ENCODE measurements at places on chromosomes 13 and 19.

DNA sequence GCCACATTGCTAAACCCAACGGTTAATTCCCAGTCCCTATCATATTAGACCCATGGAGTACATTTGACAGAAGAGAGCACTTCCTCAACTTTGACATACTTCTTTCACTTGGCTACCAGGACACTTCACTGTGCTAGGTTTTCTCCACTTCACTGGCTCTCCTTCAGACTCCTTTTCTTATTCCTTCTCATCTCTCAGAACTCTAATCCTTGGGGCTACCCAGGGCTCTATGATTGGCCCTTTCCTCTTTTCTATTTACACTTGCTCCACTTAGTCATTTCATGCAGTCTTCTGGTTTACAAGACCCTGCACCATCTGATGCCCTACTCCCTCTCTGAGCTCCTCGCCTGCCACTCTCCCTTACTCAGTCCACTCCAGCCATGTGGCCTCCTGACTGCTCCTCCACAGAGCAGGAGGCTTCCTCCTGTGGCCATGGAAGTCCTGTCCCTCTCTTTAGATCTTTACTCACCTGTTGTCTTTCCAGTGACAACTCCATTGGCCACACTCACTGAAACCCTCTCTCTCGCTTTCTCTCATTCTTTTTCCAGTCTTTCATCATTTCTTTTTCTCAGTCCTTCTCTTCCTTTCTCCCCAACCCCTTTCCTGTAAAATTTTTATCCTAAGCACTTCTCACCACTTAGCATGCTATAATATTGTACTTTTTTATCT, 90.4 kb downstream of the TBC1D4 start:
- DNase-seq, result no peak

DNA sequence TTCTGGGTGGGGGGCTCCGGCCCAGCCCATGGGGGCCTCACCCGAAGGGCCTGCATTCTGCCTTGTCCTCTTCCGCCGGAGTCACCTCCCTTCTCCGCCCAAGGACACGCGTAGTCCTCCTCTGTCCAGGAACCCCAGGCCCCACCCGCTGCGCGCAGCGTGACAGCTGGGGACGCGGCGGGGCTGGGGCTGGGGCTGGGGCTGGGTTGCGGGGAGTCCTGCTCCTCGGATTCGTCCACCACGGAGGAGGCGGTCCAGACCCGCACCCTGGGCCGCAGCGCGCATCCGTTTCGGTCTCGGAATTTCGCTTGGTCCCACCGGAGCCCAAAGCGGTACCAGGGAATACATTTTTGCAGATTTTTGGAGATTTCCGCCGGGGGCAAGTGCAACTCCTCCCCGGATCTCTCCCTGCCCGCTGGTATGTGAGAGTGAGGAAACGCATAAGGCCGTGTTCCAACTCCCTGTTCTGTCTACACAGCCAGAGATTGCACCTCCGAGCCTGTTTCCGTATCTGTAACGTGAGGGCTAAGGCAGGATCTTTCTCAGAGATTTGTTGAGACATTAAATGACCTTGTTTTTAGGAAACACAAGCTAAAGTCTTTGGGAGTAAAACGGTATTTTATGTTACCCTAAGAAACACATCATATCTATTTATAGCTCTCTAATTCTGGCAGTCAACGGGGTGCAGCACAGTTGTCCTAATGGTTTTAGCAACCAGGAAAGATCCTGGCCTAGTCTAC, at the start of gene COX7A1:
Gene COX7A1, minus strand, starts transcription at position 96 of the 740 bp plus-strand sequence. Its CDS starts 40 bp downstream, at position 56.
- DNase-seq, result no peak

- DNase-seq, result no peak
Observed at GRCh38 chr13:26007261-26008125, 44.3 kb downstream of the SHISA2 start.

- DNase-seq, result no peak
Observed at GRCh38 chr19:39197808-39198207, 1.0 kb downstream of the NCCRP1 start.

DNA sequence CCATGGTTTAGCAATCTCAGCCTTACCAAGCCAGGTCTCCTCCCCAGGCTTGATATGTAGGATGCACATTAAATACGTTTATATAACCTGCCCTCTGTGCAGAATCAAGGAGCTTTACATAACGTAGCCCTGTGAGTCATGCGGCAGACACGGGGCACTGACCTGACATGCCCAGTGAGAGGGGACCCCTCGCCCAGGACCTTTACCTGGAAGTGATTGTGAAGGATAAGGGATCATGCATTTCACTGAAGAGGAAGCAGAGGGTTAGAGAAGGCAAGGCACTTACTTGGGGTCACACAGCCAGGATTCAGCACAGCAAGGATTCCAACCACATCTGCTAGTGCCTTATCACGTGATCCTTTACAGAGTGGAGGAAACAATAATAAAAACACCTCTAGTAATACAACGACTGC, 18.9 kb upstream of the FOSB start:
- no peak for DNase-seq

GRCh38 chr19:45917421-45918091, 3.0 kb upstream of the NANOS2 start:
- DNase-seq, result no peak

DNA sequence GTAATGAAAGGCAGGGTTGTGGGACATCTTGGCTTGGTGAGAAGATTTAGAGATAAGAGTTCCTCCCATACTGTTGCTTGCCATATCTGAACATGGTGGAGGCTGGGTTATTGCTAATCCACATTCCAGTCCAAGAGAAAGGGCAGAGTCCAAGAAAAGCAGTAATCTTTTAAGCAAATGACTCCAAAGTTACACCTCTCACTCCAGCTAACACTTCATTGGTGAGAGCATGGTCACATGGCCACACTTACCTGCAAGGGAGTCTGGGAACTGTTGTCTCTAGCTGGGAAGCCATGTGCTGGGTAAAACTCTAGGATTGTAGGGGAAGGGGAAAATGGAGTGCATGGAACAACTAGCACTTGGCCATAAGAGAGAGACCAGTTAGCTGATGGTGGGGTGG, 5.6 kb downstream of the C19orf81 start:
- DNase-seq, result no peak

DNA sequence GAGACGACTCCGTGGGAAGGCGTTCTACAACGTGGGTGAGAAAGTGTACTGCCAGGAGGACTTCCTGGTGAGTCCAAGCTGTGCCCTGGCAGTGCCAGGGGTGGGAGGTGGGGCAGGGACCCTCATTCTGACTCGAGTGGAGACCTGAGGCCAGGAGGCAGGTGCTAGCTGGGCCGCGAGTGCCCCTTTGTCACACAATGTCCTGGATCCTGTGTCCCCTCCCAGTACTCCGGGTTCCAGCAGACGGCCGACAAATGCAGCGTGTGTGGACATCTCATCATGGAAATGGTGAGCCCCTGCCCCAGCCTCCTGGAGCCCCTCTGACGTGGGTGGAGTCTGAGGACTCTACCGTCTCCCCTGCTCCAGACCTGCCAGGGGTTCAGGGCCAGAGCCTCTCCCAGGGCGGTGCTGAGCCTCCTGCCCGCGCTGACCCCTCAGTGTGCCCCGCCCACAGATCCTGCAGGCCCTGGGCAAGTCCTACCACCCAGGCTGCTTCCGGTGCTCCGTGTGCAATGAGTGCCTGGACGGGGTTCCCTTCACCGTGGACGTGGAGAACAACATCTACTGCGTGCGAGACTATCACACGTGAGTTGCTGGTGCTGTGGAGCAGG, 11.6 kb downstream of the WTIP start:
- no peak for DNase-seq

GRCh38 chr19:45863840-45864628, at the start of gene FOXA3:
Gene FOXA3, plus strand, starts transcription at chr19:45864326. Its CDS starts 131 bp downstream, at chr19:45864457.
- DNase-seq, result no peak

- DNase-seq, result no peak
Observed at GRCh38 chr13:58452123-58452623, 820.6 kb downstream of the PCDH17 start.

DNA sequence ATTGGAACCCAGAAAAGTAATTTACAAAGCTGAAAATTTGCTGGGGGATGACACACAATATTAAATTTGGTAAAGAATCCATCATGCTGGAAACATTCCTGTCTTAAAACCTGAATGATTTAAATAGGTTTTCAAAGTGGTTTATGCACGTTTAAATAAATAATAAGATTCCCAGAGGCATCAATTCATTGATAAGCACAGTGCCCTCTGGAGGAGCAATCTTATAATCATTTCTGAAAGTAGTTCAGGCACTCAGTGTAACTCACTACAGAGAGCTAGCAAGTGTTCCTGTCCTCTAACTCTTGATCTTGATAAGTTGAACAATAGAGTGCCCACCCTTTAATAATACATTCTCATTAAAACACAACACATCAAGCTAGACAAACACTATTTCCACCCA, 43.5 kb upstream of the SHISA2 start:
- DNase-seq, result no peak

DNA sequence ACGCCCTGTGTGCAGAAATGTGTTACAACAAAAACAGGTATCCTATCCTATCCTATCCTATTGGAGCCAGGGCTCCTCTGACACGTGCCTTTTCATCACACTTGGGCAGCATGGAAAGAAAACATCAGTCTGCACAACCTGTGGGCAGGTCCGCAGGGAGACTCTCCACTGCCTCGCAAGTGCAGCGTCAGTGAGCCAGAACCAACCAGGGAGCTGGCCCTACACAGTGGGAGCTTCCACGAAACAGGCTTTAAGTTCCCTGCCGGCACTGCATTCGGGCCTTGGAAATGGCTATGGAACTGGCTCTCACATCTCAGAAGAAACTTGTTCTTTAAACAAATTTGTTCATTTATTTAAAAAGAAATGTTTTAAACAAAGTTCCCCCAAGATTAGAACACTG, 49.5 kb downstream of the SLC7A1 start:
- DNase-seq, result no peak

DNA sequence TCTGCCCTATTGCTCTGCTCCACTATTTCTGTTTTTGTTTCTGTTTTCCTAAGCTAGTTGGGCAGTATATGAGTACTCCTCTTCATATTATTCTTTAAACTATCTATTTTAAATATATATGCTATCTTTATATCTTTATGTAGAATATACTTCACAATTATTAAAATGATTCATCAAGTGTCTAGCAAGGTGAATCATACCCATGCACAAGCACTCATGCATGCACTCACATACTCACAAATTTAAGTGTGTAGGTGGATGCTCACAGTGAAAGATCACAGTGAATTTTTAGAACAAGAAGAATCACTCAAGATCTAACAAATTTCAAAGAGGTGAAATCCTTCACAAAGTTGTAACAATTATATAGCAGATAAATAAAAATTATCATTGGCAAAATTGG, 435.6 kb upstream of the SLITRK5 start:
- DNase-seq, result no peak

- no peak for DNase-seq
Observed at GRCh38 chr13:48264058-48264457, 31.1 kb downstream of the ITM2B start.

DNA sequence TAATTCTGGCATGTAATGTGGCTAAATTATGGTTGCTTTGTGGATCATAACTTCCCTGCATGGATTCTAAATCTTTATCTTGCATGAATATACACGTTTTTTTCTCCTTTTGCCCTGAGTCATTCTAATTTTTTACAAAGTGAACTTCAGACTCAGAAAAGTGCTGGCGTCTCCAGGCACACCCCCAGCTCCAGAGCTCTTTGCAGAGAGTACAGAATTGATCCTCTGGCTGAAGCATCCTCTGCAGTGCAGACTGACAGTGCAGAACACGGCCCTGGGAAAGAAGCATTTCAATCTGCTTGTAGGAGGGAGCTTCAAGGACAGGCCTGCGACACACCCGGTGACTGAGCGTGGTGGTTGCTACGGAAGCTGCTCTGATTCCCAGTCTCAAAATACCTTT, 228.1 kb downstream of the FGF9 start:
- no peak for DNase-seq

DNA sequence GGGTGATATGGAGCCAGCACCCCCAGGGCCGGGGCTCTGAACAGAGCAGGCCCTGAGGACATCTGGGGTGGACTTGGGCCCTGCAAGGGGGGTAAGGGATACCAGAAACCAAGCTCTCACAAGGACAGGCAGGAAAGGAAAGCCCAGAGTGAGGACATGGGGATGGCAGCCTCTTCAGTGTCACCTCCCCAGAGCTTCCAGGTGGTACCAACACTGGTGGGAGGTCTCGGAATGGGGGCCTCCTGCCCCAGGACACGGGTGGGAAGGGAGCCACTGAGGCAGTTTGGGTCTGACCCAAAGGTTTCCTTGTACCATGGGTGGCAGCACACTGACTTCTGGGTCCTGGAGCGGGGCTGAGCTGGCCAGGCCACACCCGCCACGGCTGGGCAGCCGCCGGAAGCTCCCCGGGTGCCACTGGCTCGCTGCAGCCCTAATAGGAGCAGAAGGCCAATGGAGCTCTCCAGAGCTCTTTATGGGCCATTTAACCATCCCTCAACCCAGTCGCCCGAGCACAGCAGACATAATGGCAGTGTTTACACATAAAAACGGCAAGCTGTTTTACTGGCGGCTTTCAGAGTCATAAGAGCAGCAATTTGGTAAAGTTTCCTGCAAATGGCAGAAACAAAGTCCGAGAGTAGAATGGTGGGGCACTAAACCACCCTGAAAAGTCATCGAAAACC, 59.3 kb downstream of the PEPD start:
- DNase-seq, result no peak
